Stomach (tissue), 19 donors: ENCODE measurements at places on chromosomes 1 and 21. TPM values are rescaled to one million over a fixed set of nuclear protein-coding genes. Genes with fewer than 3 reads are reported as not detected.

- DNase-seq, result no peak
- peaks cover 53% of the 10 kb centered on the region for H3K4me1 ChIP-seq
- H3K4me3 ChIP-seq, result peak overlapping the region; percentile 91
- no peak overlapping the region for H3K27ac ChIP-seq
Observed at GRCh38 chr1:248823517-248824001, 2.2 kb downstream of the SH3BP5L start.

GRCh38 chr1:11770011-11770410, 8.0 kb downstream of the C1orf167 start:
- no peaks in the 10 kb centered on the region for H3K4me1 ChIP-seq
- DNase-seq, result no peak
- H3K27ac ChIP-seq, result no peak overlapping the region
- H3K36me3 ChIP-seq, result no peaks in the 10 kb centered on the region
- no peaks in the 10 kb centered on the region for H3K27me3 ChIP-seq

GRCh38 chr1:40389322-40389803, 15.8 kb downstream of the SMAP2 start:
- H3K27ac ChIP-seq, result peak overlapping the region; percentile 88
- H3K36me3 ChIP-seq, result peaks cover 8% of the 10 kb centered on the region
- H3K4me1 ChIP-seq, result peaks cover 99% of the 10 kb centered on the region

DNA sequence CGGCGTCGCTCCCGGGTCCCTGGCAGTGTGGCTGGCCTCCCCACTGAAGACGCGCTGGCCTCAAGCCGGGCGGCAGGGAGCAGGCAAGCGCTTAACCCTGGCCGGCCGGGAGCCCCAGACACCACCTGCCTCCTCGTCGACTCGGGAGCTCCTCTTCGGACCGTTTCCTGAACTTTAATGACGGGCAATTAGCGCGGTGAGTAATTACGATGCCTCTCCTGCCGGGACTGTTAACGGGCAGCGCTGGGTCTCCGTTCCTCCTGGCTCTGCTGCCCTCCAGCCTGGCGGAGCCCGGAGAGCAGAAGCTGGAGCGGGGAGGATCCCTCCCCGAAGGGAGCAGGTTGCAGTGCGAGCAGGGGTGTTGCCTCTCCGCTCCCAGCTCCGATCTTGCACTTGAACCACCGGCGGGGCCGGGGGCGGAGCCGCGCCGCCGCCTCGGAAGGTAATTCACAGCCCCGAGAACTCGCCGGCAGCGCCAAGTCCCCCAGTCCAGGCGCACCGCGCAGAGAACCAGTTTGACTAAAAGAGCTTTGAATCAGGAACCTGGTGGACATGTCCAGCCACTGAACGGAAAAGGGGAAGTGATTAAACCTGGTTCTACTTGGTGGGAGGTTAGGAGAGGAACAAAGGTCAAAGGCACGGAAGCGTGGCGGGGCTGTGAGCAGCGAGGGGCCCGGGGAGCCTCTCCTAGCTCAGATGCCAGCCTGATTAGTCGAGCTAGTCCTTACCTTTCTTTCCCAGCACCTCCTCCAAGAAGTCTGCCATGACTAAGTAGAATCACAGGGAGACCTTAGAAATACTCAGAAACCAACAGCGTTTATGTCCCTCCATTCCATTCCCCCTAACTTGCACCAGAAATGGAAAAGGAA, 18.3 kb upstream of the PLEKHA6 start:
- H3K4me1 ChIP-seq, result peaks cover 11% of the 10 kb centered on the region
- H3K36me3 ChIP-seq, result no peaks in the 10 kb centered on the region
- H3K4me3 ChIP-seq, result peak overlapping the region; percentile 70
- H3K27ac ChIP-seq, result peak overlapping the region; percentile 90
- H3K27me3 ChIP-seq, result no peaks in the 10 kb centered on the region

CGN gene
- 21.4 TPM for total RNA-seq

HCN3 gene
- 1.1 TPM for total RNA-seq

DNA sequence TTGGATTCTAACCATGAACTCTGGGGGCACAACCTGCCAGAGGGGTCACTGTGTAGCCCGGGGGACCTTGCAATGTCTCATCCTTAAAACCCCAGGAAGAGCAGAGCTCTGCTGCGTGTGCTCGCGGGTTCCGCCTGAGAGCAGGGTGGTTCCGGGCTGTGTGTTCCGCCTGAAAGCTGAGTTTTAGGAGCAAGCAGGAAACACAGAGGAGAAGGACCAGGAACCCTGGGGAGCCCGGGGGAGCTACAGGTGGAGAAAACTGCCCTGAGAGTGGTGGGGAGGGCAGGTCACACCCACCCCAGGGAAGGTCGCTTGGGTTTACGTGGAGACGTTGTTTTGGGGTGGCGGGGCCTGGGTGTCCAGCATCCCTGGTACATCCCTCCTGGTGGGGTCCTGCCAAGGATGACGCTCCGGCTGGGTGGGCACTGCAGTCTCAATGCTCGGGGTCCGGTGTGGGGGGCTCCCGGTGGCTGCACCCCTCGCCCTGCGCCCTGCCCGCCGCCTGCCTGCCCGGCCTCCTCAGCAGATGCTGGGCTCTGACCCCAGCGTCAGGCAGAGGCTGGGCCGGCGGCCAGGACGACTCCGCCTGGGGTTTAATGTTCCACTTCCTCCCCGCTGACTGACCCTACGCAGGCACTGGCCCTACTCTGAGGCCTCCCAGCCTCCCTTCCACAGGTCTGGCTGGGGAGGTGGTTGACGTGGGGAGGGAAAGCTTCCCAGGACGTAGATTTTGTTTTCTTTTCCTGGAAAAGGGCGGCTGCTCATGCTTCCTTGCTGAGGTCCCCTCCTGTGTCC, 17.3 kb upstream of the C1orf159 start:
- peak; percentile 82 for DNase-seq
- peak overlapping the region; percentile 14 for H3K4me3 ChIP-seq
- peaks cover 30% of the 10 kb centered on the region for H3K27me3 ChIP-seq
- H3K36me3 ChIP-seq, result no peaks in the 10 kb centered on the region

GRCh38 chr1:235423214-235423652, 56.0 kb downstream of the TBCE start:
- peak; percentile 30 for DNase-seq
- no peaks in the 10 kb centered on the region for H3K27me3 ChIP-seq
- peaks cover 5% of the 10 kb centered on the region for H3K4me1 ChIP-seq
- no peak overlapping the region for H3K27ac ChIP-seq
- no peak overlapping the region for H3K4me3 ChIP-seq

DNA sequence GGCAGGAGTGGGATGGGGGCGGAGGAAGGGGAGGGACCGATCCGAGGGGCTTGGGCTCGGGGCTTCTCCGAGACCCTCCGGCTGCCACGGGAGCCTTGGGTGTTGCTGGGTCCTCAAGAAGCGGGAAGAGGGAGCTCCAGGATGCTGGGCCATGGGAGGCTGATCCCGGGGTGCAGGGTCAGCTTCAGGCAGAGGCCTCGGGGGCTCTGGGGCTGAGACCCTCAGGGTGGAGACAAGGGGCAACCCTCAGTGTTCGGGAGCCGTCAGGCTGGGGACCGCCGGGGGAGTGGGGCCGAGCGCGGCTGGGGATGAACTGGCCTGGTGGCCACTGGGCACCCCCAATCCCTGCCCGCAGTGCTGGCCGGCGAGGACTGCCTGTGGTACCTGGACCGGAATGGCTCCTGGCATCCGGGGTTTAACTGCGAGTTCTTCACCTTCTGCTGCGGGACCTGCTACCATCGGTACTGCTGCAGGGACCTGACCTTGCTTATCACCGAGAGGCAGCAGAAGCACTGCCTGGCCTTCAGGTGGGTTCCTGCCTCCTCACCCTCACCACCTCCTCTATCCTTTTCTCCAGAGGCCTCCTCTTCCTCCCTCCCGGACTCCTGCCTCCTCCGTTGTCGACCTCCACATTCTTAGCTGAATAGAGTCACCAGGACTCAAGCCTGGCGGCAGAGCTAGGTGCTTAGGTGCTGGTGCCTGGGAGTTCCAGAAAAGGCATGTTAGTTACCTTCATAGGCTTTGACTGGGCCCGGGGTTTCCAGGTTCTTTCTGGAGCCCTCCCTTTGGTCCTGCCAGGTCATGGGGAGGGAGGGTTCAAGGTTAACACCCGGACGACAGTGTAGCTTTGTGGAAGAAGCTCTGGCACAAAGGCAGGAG, 631 bp downstream of the SHISA4 start:
- peak overlapping the region; percentile 77 for H3K4me3 ChIP-seq
- no peaks in the 10 kb centered on the region for H3K27me3 ChIP-seq
- H3K4me1 ChIP-seq, result peaks cover 17% of the 10 kb centered on the region
- no peak for DNase-seq
- H3K36me3 ChIP-seq, result no peaks in the 10 kb centered on the region

DNA sequence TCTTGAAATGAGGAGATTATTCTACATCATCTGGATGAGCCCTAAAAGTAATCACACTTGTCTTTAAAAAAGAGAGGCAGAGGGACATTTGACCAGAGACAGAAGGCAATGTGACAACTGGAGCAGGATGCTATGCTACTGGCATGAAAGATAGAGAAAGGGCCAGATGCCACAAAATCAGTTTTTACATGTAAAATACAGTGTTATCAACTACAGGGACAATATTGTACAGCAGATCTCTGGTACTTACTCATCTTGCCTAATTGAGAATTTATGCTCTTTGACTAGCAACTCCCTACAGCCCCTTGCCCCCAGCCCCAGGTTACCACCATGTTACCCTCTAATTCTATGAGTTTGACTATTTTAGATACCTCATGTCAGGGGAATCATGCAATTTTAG, 633.4 kb downstream of the LTN1 start:
- no peaks in the 10 kb centered on the region for H3K36me3 ChIP-seq
- H3K27me3 ChIP-seq, result no peaks in the 10 kb centered on the region
- no peak for DNase-seq
- no peak overlapping the region for H3K4me3 ChIP-seq
- H3K27ac ChIP-seq, result no peak overlapping the region

ZNF684 gene
- 5.8 TPM for total RNA-seq

DNA sequence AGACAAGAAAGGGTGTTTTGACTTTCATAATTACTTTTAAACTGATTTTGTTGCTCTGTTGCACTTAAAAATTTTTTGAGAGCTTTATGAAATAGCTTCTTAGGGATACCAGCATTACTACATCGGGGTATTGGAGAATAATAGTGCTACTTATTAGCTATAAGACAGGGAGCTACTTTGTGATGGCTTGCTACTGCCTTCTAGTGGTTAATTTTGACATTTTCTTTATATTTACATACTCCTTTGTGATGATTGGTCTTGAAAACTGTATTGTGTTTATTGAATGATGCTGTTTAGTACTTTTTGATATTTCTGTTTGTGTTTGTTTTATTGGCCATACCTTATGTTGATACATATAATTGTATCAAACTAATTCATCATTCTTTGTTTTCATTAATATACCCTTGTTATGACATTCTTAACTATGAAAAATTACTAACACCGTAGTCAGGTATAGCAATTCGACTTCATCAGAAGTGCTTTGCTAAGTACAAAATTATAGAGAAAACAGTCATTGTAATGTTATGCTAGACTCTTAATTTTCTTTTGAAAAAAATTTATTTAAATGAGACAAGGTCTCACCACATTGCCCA, 85.5 kb downstream of the CLIC4 start:
- DNase-seq, result no peak
- no peaks in the 10 kb centered on the region for H3K27me3 ChIP-seq
- H3K4me3 ChIP-seq, result no peak overlapping the region
- no peak overlapping the region for H3K27ac ChIP-seq

UBE2U gene
- total RNA-seq, result not detected

DNA sequence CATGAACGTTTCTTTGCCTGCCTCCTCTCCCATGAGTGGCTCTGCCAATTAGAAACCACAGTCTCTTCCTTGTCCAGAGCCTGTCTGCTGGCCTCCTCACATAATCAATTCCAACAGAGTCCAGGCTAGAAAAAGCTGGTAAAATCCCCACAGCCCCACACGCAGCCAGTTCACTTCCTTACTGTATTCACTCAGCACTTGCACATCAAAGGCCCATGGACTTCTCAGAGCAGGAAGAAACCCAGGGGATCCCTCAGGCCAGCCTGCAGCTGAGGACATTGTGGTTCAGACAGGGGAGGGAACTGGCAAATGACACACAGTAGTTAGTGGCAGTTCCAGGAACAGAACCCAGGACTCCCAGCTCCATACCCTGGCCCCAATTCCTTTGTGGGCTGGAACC, 171.6 kb upstream of the EDN2 start:
- peaks cover 3% of the 10 kb centered on the region for H3K4me1 ChIP-seq
- H3K27me3 ChIP-seq, result peaks cover 3% of the 10 kb centered on the region
- DNase-seq, result no peak

ELF3 gene
- 1,083 TPM for total RNA-seq

RNF207 gene
- total RNA-seq, result 112 TPM

AGBL4 gene
- total RNA-seq, result not detected

GRCh38 chr21:46004168-46004861, 22.7 kb downstream of the COL6A1 start:
- peaks cover 42% of the 10 kb centered on the region for H3K36me3 ChIP-seq
- no peak overlapping the region for H3K4me3 ChIP-seq
- no peak for DNase-seq
- H3K4me1 ChIP-seq, result no peaks in the 10 kb centered on the region
- no peak overlapping the region for H3K27ac ChIP-seq

CLDN17 gene
- not detected for total RNA-seq

GRCh38 chr1:159663552-159663951, 50.8 kb downstream of the CRP start:
- H3K27ac ChIP-seq, result no peak overlapping the region
- no peak overlapping the region for H3K4me3 ChIP-seq
- no peaks in the 10 kb centered on the region for H3K36me3 ChIP-seq
- no peak for DNase-seq
- peaks cover 4% of the 10 kb centered on the region for H3K27me3 ChIP-seq

LCE1E gene
- not detected for total RNA-seq

- H3K27ac ChIP-seq, result no peak overlapping the region
- H3K4me3 ChIP-seq, result no peak overlapping the region
- H3K27me3 ChIP-seq, result no peaks in the 10 kb centered on the region
- DNase-seq, result no peak
- no peaks in the 10 kb centered on the region for H3K36me3 ChIP-seq
Observed at GRCh38 chr1:52111492-52111891, 30.4 kb upstream of the ZFYVE9 start.

DNA sequence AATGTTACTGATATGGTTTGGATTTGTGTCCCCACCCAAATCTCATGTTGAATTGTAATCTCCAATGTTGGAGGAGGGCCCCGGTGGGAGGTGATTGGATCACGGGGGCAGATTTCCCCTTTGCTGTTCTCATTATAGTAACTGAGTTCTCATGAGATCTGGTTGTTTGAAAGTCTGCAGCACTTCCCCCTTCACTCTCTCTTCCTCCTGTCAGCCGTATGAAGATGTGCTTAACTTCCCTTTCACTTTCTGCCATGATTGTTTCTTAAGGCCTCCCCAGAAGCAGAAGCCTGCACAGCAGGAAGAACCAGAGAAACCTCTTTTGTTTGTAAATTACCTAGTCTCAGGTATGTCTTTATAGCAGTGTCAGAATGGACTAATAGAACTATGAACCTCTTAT, 28.4 kb downstream of the TRIM33 start:
- no peaks in the 10 kb centered on the region for H3K4me1 ChIP-seq
- H3K4me3 ChIP-seq, result no peak overlapping the region
- no peaks in the 10 kb centered on the region for H3K27me3 ChIP-seq
- no peaks in the 10 kb centered on the region for H3K36me3 ChIP-seq
